Stimulated activated CD8-positive, alpha-beta memory T cell treated with anti-CD3 and anti-CD28 coated beads, Interleukin-7, amount 100 ng/mL, for 1 hour (primary cell): ENCODE measurements at places on chromosomes 5 and 9.

DNA sequence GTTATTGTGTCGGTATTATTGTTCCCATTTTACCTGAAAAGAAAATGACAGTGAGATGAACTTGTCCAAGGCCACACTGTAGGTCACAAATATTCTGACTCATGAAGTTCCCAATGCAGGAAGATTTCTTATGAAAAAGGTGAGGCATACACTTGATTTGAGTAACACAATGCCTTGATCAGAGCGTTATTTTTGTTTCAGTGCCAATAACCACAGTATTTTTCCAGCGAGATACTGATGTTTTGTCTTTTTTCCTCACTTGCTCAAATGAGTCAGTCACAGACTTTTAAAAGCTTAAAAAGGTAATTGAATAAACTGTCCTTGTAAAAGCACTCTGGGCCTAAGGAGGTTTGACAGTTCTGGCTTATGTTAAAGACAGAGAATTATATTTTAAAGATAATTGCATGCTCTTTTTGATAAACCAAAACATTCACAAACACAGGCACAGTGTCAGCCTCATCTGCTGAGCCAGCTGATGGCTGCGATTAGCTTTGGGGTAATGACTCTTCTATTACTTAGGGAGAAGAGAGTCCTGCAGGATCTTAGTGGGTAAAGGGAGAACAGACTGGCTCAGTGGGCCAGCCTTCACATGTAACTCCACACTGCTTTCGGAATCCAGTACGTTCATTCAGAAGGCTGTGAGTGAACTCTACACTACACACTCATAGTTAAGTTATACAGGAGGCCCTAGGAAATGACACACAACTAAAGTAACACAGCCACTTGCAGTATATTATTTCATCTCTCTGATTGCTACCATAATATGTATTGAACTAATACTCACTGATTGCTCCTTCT lies 165.5 kb upstream of the CD180 start:
- no peak for DNase-seq

DNA sequence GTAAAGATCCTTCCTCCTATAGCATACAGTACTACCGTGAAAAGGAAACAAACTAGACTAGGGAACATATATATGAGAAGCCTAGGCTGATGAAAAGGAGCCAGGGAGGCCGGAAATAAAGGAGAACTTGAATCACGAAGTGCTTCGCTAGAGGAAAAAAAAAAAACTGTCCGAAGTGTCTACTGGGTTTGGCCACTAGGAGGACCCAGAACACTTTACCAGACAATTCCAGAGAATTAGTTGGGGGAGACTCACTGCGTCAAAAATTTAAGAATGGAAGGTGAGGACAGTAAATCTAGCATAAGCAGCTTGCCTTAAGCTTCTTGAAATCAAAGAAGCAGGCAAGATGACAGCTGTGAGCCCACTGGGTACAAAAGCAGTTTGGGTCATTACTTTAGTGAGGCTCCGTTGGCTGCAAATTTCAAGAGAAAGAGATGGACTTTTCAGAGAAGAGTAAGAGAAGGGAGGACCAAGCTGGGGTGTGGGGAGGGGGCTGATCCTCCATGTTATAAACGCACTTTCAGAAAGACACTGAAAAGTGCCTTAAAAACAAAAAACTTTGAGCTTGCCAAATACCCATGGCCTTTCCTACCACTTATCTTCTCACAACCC lies 47.4 kb downstream of the P4HA2 start:
- no peak for DNase-seq

DNA sequence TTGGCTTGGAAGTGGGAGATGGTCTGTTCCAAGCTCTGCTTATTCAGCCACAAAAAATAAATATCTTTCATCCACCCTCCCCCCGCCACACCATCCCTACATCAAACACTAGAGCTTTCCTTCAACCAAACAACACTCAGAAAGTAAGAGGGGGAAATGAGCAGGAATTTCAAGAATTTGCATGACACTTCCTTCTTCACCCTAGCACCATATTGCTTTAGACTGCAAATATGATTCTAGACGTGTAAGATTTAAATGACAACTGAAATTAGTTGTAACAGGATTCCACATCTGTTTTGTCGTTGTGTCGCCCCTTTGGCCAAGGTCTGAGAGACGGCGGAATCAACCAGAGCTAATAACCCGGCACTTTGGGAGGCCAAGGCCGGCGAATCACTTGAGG lies 88.5 kb downstream of the NDFIP1 start:
- DNase-seq = no peak

DNA sequence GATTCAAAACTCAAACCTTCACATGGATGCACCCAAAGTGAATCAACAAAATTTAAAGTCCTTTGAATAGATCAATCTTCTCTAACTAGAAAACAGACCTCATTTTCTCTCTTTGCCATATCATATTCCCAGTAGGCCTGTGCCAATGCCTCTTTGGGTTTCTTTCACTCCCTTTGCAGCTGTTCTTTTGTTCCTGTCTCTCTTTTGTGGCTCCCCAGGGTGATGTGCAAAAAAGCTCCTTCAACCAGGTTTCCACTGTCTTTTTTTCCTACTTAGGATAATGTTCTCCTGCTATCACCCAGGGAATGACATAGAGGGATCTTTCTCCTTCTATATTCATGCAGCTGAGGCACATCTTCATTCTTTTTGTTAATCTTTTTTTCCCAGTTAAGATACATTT lies 54.6 kb downstream of the MARCHF3 start:
- DNase-seq = no peak

DNA sequence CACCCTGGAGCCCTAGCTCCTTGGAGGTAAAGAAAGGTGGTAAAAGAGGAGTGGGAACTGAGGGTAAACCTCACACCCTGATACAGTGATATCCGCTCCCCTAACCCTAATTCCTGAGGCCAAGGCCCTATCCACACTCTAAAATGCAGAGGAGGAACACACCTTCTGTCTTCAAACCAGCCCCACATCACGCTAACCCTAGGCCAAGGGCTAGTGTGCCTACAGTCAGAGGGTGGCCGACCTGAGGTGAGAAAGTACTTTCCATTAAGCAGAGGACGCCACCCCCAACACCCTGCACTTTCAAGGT lies 590 bp downstream of the HDAC3 start:
- DNase-seq = no peak

DNA sequence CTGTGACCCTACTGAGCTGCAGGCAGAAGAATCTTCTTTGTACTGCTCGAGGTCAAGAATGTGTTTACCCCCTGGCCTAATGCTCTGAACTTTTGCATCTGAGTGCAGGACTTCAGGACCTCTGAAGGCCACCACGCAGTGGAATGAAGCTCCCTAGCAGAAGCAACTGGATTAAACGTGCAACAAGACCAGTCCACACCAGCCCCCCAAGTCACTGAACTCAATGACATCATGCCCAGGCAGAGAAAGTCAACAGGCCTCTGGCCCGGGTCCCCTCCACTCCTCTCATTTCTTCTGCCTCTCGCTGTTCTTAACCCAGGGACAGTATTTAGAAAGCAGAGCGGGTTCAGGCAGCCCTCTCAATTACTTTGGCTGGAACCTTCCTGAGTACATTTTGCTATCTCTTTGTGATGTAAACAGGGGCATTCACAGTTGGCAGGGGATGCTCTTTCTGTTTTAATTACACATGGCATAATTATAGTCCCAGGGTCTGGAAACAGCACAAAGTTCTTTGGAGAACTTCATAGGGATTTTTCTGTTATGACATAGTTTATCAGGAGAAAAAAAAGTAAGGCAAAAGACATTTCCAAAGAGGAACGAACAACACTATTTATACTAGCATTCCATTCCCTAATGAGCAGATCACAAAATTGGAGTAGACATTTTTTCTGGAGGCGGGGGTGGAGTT lies 108.2 kb upstream of the SPATA31D4 start:
- DNase-seq = no peak

DNA sequence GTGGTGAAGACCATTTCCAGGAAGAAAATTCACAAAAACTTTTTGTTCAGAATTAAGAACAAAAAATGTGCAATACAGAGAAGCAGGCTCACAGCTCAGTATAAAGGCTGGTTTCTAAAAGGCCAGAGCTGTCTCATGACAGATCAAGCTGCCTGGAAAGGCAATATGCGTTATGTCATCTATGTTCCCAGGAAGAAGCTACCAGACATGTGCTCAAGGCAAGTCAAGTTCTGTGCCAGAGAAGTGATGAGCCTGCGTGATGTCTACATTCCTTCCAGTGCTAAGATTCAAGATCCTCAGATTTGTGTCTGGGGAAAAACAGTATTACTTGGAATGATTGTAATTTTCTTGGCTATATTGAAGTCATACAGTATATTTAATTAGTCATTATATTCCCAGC lies 104.3 kb downstream of the PDE4D start:
- no peak for DNase-seq

DNA sequence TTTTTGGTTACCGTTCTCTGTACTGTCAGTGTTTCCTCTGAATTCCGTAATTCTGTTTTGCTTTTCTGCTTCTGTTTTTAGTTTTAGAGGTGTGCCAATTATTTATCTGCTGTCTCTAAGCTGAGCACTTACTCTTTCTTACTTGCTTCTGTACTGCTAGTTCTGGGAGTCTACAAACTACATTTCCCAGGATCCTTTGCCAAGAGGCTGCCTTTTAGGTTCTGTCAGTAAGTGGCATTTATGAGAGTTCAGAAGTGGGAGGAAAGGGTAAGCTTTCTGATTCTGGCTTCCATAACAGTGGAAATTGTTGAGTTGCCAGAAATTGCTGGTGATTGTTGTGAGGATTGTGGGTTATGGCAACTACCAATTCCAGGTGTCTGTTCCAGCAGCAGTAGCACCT lies 102.4 kb downstream of the OSTF1 start:
- no peak for DNase-seq

DNA sequence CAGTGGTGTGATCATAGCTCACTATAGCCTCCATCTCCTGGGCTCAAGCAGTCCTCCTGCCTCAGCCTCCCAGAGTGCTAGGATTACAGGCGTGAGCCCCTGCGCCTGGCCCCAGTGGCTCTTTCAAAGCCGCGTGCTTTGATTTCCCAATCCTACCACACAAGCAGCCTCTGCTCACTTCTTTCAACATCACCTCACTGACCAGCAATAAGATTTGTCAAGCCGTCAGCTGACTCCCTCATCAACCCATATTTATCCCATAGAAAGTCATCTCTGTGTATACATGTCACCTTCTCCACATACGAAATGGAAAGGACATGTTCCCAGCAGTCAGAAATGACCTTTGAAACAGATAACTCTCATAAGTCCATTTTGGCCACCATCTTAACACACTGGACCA lies 26.0 kb downstream of the SLC31A2 start:
- no peak for DNase-seq

DNA sequence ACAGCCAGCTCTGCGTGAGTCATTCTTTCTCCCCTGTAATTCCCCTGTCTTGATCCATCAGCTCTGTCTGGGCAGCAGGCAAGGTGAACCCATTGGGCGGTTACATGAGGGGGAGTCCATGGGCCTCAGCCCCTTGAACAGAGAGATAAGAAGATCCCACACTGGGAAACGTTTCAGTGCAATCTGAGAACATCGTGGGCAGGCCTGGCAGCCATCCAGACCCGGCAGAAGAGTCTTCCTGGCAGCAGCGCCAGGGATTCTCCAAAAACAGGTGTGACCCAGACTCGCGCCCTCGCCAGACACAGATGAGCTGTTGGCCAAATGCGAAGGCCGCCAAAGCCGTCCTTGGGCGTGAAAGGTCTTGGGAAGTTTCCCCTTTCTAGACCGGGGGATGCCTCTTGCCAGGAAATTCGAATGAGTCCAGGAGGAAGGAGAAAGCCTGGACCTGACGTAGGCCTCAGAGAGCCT lies 6.4 kb upstream of the SLC12A7 start:
- DNase-seq = no peak

- DNase-seq = no peak
These were observed 248.0 kb upstream of the PTGER4 start for GRCh38 chr5:40431734-40432133.

DNA sequence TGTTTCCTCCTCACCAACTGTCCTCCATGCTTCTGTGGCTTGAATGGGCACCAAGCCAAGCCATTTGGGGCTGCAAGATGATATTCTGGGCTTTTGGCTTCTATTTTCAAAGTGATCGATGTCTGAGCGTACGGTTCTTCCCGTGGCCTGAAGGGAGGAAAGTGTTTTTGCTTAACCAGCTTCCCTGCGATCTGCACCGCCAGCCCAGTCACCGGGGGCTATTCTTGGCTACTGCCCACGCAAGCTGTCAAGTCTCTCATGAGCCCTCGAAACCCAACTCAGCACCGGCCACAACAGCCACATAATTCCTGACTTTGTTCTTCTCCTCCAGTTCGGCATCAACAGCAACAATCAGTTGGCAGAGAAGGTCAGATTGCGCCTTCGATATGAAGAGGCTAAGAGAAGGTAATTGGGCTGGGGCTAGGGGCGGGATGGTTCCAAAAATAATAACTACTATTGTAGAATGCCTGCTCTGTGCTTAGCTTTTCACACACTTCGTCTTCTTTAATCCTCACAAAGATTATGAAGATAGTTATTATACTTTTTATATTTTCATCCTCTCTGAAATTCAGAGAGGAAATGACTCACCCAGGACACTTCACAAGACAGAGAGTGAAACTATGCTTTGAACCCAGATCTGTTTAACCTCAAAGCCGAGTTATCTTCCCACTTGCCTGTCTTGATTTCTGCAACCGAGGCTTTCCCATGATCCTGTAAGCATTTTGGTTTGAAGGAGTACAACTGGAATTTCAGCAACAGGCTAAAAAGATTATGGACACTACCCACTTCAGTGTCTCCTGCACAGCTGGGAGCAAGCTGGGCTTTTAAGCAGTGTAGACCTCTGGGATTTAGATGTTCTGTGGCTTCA lies 76.4 kb upstream of the RARS1 start:
- DNase-seq = no peak

DNA sequence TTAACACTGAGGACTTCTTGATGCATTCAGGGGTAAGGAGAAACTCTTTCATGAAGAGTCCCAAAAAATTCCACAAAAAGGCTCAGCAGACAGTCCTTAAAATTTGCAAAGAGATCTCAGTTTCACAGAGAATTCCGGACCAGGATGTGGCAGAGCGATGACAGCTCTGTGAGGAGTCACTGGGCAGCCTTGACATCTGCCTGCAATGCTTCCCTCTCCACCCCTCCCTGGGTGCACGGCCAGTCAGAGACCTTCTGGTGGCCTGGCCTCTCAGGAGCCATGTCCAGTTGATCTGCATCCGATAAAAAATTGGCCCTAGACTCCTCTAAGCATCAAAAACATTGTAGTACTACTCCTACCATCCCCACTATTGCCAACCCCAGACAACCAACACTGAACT lies 76.8 kb downstream of the MACROH2A1 start:
- no peak for DNase-seq

- DNase-seq = no peak
These were observed 361.6 kb upstream of the SLC30A5 start for GRCh38 chr5:68732251-68732650.

GRCh38 chr9:128556276-128556675 lies 3.9 kb downstream of the SPTAN1 start:
- DNase-seq = no peak

GRCh38 chr9:121735793-121736770 lies 84.6 kb downstream of the DAB2IP start:
- no peak for DNase-seq

DNA sequence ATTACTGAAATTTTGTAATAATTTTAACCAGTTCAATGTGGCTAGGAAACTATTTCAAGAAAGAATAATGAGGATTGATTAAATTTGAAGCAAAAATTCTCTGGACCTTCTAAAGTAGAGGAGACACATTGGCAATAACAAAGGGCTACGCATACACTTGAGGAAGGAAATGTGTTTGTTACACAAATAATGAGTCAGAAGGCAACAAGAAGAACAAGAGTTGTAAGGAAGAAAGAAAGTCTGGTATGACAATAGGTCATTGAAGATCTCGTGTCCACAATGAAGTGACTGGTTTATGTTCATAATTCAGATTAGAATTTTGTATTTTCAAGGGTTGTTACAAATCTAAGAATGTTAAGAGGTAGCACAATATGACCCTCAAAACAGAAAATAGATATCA lies 25.8 kb downstream of the ST8SIA4 start:
- no peak for DNase-seq

- no peak for DNase-seq
These were observed 3.7 kb downstream of the MSX2 start for GRCh38 chr5:174727794-174728680.
